Stimulated activated CD8-positive, alpha-beta memory T cell treated with anti-CD3 and anti-CD28 coated beads, Interleukin-7, amount 100 ng/mL, for 4 hours (primary cell): ENCODE measurements at places on chromosomes 2 and 18.

DNA sequence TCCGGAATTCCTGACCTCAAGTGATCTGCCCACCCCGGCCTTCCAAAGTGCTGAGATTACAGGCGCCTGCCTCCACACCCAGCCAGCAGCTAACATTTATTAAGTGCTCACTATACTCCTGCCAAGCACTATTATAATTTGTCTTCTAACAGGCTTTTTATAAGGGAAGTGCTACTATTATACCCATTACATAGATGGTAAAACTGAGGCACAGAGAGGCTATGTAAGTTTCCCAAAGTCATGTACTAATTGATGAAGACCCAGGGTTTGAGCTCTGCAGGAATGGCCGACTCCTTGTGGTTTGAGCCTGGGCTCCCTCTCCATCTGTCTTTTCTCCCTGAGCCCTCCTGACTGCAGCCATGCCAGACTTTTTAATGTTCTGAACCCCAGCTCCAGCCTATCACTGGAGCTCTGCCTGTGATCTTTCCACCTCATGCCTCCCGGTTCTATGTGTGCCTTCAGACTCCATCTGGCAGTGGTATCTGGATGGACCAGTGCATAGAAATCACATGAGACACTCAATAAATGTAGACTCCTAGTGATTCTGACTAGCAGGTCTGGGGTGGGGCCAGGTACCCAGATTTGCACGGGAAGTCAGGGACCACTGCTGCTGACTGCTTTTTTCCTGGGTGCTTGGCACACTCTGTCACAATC lies 197.1 kb downstream of the NEDD4L start:
- no peak for DNase-seq

DNA sequence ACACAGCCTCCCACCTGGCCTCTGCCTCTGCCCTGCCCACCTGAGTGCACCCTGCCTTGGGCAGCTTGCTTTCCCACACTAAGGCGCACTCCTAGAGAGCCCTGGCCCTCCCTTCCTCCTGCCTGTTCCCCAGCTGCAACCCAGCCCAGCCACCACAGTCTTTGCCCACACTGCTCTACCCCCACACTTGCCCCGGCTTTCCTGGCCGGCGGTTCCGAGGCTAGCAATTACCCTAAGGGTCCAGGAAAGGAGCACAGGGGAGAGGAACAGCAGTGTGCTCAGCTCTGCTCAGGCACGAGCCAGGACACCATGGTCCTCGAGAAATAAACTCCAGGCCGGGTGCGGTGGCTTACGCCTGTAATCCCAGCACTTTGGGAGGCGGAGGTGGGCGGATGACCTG lies 237.8 kb upstream of the RAB6C start:
- no peak for DNase-seq

- DNase-seq = no peak
Observed at GRCh38 chr18:54957996-54958395, 1.3 kb downstream of the CCDC68 start.

DNA sequence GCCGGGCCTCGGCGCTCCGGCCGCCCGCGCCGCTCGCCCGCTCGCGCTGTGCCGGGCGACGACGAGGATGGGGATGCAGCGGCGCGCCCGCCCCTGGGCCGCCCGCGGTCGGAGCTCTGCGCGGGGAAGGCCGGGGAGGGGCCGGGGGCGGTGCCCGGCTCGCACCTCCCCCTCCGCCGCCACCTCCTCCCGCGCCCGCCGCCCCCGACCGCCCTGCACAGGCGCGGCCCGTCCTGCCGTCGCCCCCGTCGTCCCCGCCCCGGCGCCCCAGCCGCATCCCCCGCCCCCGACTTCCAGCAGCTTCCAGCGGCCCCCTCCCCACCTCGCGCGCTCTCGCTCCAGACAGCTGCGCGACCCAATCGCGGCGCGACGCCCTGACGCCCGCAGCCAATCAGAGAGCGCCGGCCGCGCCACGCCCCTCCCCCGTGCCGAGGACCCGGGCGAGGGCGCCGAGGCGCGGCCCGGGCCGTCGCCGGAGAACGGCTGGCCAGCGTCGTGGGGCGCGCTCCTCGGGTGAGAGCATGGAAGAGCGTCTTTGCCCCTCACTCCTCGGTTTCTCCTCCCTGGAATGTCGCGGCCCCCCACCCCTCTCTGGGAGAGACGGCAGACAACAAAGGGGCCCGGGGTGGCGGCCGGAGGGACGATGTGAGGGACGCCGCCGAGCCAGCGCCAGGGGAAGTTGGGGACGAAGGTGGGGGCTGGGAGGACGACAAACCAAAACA lies at the start of gene MBOAT2:
Gene MBOAT2 (minus strand): TSS at position 69 of the 722 bp plus-strand sequence. CDS start 70 bp downstream, outside the sequence.
- peak; percentile 40 for DNase-seq

DNA sequence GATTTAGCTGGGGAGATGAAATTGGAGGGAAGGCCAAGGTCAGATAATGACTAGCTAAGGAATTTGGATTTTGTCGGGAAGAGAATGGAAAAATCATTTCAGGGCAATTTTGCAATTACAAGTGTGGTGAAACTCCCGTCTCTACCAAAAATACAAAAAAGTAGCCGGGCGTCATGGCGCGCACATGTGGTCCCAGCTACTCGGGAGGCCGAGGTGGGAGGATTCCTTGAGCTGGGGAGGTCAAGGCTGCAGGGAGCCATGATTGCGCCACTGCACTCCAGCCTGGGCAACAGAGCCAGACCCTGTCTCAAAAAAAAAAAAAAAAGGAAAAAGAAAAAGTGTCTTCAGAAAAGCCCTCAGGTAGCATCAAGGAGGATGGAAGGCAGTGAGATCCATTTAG lies 1.2 kb upstream of the TXNL1 start:
- DNase-seq = no peak

GRCh38 chr2:209425471-209426071 lies 1.7 kb downstream of the MAP2 start:
- DNase-seq = no peak

- DNase-seq = no peak
Observed at GRCh38 chr18:9673296-9674251, 34.5 kb upstream of the RAB31 start.

DNA sequence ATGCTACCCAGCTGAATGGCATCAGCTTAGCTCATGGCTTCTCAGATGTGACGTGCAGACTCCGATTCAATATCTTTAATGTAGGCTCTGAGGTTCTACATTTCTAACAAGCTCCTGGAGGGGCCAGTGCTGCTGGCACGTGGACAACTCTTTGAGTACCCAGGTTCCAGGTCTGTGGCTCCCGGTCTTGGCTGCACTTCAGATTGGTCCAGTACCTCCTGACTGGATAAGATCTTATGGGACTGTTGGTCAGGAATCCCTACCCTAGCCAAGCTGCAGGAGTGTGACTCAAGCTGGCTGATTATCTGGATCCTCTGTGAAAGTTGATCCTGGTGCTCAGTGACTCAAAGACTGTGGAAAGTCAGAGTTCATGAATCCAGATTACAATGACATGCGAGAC lies 222.1 kb downstream of the ANKRD30B start:
- no peak for DNase-seq

- no peak for DNase-seq
Observed at GRCh38 chr2:215812966-215813365, 200.4 kb downstream of the MREG start.

DNA sequence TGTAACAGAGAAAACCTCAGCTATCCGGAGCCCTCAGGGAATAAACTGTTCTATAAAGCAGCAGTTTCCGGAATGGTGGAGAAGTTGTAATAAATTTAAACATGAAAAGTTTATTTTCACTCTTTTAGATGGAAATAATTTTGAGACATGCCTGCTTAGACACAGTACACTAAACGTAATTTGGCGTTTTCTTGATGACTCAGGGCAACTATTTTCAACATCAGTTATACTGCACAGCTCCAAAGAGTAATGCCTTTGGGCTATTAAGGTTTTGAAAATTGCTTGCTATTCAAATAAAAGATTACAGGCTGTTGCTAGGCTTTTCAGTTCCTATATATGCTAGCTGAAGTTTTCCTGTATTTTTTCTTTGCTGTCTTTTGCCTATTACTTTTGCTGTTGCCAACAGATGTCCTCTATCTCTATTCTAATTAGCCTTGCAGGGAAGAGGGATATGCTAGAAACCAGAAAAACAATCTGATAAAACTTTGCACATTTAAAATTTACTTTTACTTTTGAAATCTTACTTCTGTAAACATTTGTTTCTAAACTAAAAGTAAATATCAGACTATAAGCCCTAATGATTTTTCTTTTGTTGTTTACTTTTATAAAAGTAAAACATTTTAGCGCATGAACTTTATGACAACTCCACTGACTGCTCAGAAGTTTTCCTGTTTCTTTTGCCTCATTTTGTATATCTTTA lies 113.4 kb upstream of the WDSUB1 start:
- no peak for DNase-seq

- DNase-seq = no peak
Observed at GRCh38 chr18:32470460-32470713, 295 bp downstream of the GAREM1 start.

DNA sequence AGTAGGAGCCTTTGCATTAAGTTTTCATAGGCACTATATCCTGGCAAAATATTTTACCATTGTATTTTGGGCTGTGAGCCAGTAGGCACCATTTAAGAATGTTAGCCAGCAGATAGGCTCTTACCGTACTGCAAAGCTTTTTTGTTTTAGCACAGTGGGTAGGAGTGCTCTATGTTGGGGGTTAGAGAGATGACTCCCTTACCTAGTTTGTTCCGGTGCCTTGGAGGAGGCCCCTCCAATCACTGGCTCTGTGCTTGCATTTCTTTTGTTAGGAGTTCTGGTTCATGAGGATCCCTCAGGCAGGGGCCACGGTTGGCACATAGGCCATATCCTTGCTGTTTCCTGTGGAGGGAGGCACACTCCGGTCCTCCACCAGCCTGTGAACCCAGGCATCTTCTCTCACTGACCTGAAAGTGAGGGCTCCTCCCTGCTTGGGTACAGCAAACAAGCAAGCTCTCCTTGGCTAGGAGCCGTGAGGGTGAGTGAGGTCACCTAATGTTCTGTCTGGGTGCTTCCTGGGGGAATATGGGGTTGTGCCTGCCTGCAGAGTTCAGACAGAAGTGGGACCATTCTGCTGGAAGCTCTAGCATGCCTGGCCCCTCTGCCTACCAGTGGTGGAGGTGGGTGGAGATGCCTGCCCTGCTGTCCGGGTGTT lies 29.8 kb downstream of the LTBP1 start:
- DNase-seq = no peak

- DNase-seq = peak; percentile 22
Observed at GRCh38 chr2:84904717-84905174, 710 bp upstream of the TMSB10 start.

GRCh38 chr2:74091391-74091790 lies 56.3 kb downstream of the BOLA3 start:
- no peak for DNase-seq

DNA sequence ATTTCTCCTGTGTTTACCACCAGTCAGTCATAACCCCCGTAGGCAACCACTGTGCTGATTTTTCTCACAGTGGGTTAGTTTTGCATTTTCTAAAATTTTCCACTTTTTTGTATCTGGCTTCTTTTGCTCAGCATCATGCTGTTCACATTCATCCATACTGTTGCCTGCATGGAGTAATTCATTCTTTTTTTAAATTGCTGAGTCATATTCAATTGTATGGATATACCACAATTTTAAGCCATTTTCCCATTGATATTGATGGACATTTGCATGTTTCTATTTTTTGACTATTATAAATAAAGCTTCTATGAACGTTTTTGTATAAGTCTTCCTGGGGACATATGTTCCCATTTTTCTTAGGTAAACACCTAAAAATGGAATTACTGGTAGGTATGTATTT lies 40.5 kb downstream of the ASB18 start:
- DNase-seq = no peak

DNA sequence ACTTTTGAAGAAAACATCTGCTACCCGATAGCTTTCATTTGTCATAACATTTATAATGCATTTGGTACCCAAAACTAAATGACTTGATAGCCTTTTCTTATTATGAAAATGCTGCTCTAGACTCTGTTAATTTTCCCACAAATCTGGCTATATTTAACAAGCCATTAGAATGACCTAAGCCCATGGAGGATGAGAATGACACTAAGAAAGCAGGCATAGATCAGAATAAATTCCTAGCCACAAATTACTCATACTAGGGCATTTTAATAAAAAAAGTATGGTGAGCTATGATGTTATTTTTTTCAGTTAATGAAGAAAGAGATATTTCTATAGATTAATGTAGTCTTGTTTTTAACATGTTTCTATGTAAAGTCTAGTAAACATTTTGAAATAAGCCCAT lies 1728.3 kb downstream of the SUCLG1 start:
- no peak for DNase-seq

DNA sequence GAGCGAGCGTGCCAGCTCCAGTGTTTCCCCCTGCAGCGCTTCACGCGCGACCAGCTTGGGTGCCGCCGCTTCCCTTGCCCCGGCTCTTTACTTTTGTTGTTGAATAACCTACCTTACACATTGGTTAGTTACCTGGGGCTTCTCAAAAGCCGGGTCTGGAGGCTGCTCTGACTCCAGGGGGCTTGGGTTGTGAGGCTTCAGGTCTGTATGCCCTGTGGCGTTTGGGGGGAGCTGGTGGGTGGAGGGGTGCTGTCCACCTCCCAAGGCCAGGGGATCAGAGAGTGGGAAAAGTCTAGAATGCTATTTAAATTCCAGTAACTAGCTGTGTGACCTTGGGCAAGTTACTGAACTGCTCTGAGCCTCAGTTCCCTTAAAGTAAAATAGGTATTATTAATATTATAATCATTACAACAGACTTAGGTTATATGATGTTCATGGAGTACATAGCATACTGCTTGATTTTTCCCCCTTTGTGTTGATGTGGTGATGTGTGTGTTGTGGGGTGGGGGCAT lies 770 bp downstream of the LYPD6B start:
- no peak for DNase-seq

DNA sequence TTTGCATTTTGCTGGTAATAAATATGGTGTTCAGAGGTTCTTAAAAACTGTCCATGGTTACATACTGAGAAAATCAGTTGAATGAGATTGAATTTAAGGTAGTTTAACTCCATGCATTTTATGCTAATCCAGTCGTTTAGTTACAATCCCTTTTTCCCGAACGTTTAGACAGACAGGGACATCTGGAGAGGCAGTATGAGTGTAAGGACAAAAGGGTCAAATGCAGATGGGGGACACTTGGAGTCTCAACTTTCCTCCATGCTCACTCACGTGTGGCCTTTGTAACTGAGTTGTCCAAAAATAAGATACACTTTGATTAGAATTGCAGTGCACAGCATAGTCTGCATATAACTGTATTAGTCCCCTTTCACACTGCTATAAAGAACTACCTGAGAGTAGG lies 63.9 kb downstream of the RDH14 start:
- no peak for DNase-seq

DNA sequence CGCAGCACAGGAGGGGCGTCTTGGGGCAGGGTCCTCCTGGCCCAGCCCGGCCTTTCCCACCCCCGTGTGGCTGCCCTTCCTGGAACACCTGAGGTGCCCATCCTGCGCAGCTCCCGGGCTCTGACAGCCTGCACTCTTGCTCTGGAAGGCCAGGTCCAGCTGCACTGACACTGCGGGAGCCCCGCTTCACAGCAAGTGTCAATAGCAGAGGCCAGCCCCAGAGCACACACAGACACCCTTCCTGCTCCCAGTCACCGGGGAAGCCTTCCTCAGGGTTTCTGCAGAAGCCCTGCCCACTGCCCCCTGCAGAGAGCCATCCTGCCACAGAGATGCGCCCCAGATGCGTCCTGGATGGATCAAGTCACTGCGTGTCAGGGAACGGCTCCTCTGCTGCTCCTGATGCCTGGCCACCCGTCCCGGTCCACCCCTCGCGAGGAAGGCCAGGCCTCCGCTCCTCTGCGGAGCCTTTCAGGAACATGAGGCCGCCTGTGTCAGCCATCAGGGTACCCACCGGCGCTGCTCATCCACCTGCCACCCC lies 519.2 kb upstream of the MYT1L start:
- no peak for DNase-seq

GRCh38 chr2:22056621-22057132 lies 932.9 kb downstream of the TDRD15 start:
- no peak for DNase-seq
